ENCODE measurements at places on chromosomes 6 and 20.

- DNase-seq, result no peak
These were observed 106.1 kb downstream of the TNFAIP3 start for GRCh38 chr6:137973201-137973600.

GRCh38 chr20:4412216-4412615 is 309.5 kb upstream of the PRND start:
- DNase-seq, result no peak

GRCh38 chr20:19786311-19786710 is 28.3 kb downstream of the RIN2 start:
- DNase-seq, result no peak

DNA sequence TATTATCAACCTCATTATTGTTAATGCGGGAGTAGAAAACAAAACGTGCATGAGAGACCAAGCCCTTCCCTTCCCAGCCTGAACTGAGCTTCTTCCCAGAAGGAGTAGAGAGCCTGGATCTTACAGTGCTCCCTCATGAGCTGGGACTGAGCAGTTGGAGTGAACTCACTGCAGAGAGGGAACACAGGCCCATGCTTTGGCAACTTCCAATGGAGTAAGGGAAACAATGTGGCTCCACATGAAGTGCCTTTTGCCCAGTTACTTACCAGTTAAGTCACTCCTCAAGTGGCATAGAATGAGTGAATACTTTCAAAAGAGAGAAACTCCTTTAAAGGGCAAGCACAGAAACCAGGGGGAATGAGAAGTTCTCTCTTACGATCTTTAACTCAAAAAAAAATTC is 12.4 kb downstream of the FHL5 start:
- no peak for DNase-seq

DNA sequence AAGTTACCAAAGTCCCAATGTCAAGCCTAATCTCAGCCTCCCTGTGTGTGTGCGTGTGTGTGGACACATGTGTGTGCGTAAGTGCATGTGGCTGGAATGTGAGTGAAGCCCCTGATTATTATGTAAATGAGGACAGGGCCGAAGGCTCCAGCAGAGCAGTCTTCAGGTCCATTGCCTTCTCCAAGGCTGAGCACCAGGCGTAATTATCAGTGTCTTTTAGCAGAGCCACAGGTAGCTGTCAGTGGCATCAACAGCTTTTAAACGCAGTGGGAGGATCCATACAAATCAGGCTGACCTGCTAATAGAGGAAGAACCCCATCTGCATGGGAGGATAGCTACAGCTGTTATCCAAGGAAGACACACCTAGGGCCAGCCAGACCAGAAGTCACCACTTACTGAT is 324.3 kb upstream of the MOCS1 start:
- no peak for DNase-seq

GRCh38 chr6:81126150-81126549 is 626.3 kb downstream of the TENT5A start:
- DNase-seq, result no peak

DNA sequence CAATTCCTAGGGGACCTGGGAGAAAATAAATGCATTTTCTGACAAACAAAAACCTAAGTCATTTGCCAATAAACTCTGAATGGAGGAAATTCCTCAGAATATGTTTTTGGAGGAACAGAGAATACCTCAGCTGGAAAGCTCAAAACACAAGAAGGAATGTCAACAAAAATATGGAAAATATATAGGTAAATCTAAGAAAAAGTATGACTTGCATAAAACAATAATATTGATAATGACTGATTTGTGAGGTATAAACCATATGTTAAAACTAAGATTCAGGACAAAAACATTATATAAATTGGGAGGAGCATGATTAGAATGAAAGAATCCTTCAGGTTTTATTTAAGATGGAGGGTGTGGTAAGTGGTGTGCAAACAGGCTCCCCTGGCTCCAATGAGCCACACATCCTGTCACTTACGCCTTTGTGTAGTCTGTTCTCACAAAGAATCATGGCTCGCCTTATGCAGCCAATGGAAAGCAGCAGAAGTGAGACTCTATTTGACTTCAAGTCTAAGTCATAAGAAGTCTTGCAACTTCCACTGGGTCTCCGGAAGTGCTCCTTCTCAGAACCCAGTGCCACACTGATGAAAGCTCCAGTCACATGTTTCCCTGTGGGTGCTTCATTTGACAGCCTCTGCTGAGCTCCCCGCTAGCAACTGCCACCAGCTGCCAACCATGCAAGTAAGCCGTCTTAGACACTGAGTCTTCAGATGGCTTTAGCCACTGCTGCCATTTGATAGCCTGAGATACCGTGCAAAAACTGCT is 8.1 kb downstream of the CFAP61 start:
- no peak for DNase-seq

DNA sequence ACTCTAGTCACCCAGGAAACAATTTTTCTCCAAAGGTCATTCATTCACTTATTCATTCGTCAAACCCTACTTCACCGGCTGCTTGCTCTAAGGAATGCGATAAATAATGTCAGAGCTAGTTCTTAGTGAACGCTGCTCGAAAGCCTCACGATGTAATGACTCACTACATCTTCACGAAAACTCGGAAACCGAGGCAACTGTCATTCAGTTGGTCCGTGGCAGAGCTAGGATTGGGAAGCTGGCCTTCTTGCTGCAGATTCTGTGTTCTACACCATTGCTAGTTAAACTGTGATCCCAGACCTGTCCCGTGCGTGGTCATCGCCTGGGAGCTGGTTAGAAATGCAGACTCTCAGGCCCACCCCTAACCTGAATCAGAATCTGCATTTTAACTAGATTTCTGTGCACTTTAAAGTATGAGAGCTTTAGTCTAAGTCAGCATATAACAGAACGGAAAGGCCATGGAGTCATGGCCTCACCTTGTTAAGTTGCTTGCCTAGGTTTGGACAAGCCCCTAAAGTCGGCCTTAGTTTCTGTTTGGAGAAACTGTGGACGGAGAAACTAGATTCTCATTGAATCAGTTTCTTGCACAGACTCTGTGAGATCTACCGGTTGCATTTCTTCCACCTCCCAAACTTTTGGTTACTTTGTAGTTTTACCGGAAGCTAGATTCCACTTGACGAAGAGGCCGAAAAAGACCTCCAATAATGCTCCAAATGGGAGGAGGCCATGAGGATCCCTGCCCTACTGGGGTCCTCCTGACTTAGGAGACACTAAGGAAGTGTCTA is 651 bp upstream of the CCND3 start:
- no peak for DNase-seq

DNA sequence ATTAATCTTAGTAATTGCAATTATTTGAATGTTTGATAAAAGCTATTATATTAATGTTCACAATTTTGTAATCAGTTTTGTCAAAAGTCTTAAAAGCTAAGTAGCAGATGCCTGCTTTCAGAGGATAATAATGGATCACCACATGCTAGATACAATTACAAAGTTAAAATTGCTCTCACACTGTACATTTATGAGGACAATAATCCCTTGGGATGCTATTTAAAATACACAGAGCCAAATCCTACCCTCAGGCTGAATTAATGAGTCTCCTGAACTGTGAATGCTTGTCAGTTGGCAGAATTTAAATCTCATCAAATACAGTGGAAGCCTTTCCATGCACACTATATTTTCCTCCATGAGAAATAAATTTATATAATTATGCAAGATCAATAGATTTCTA is 153.3 kb upstream of the SYNCRIP start:
- DNase-seq, result no peak
